ENCODE measurements at places on chromosomes 5 and 9.

- no peak for DNase-seq
Observed at GRCh38 chr9:14347406-14348122, 33.6 kb upstream of the NFIB start.

DNA sequence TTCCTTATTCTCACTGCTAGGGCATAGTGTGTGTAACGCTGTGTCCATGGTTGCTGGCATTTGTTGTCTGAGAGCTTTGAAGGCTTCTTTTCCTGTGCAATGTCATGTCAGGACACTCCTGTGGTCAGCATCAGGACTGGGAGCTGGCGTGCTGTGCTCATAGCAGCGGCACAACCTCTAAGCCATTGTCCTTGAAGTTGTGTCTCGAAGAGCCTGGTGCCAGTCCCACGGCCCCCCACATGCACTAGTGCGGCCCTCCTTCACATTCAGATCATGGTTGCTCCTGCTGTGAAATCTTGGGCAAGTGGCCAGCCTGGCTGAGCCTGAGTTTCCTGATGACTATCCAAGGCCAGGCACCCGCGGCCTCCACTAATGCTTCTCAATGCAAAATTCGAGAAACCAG lies 32.4 kb downstream of the PDZD2 start:
- DNase-seq: no peak

DNA sequence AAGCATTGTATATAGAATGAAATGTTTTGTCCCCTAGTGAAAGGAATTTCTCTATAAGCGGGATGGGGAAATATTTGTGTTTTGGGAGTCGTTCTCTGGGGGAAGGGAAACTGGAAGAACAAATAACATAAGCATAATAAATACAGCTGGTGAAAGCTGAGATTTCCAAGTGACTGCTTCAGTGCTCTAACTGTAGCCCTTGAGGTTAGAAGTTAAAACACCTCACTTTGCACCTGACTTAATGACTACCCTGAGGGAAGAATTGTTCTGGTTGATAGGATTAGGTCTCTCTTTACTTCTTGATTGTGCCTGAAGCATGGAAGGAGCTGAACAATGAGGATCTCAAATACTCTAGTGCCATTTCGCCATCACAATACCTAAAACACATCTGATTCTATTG lies 307.4 kb downstream of the MAN2A1 start:
- no peak for DNase-seq

DNA sequence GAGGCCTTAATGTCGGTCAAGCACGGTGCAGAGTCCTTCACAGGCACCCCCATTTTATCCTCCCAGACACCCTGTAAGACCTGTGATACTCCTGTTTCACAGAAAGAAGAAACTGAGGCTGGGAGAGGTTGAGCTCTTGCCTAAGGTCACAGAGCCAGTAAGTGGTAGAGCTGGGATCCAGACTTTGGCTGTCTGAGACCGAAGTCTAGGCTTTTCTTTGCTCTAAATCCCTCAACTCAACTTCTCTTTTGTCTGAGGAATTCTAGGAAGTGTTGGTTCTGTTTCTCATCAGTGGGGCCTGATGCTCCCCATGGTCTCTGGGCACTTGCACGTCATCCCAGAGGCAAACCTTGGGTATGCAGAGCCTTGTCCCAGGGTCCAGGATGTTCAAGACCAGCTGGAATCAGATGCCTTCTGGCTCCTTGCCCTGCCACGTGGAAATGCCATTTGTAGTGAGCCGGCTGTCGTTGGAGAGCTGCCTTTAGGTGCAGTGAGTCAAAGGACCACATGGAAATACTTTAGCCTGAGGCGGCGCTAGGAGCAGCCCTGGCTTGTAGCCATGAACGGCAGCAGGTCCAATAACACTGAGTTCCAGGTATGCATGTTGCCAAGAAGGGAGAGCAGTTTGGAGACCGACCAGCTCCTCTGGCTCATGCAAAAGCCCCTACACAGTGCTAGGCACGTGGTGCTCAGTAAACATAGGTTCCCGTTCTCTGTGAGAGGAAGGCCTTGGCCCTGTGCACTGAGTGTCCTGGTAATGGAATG lies 9.2 kb downstream of the DCANP1 start:
- DNase-seq: no peak

All from stimulated activated CD4-positive, alpha-beta T cell treated with anti-CD3 and anti-CD28 coated beads, Interleukin-1b, Interleukin-23, amount 100 ng/mL, for 4 hours (primary cell).